Spinal cord (tissue), 10 donors: ENCODE measurements at places on chromosomes 2 and 18. TPM values are rescaled to one million over a fixed set of nuclear protein-coding genes. Genes with fewer than 3 reads are reported as not detected.

The TMEM127 gene
- 25.0 TPM for total RNA-seq

The C2orf74 gene
- total RNA-seq = 31.2 TPM

The TUBA3D gene
- total RNA-seq = 0.20 TPM

The ANKRD39 gene
- 12.6 TPM for total RNA-seq

The TSGA10 gene
- 20.6 TPM for total RNA-seq

The EML6 gene
- total RNA-seq = 6.9 TPM

The POTEI gene
- 0.59 TPM for total RNA-seq

The SERPINB5 gene
- total RNA-seq = not detected

The VWA3B gene
- 1.5 TPM for total RNA-seq

The PPP3R1 gene
- total RNA-seq = 170 TPM

The REG3A gene
- total RNA-seq = not detected

The XDH gene
- 0.06 TPM for total RNA-seq

The ZSWIM2 gene
- total RNA-seq = 0.28 TPM

The PCARE gene
- 0.06 TPM for total RNA-seq

The ALK gene
- 4.2 TPM for total RNA-seq

The ACYP2 gene
- 23.6 TPM for total RNA-seq

The LPIN1 gene
- 33.4 TPM for total RNA-seq

The ANKRD30BL gene
- total RNA-seq = 3.4 TPM

The OSBPL6 gene
- total RNA-seq = 7.3 TPM

The DLGAP1 gene
- total RNA-seq = 16.5 TPM

The C1GALT1C1L gene
- total RNA-seq = 1.3 TPM

The FOSL2 gene
- 13.3 TPM for total RNA-seq

The SLC4A1AP gene
- total RNA-seq = 28.1 TPM

The ATP9B gene
- 36.2 TPM for total RNA-seq

The CCDC68 gene
- 12.6 TPM for total RNA-seq

The SPR gene
- 4.1 TPM for total RNA-seq

The CYP1B1 gene
- total RNA-seq = 105 TPM

The ALPP gene
- 0.06 TPM for total RNA-seq

The PLB1 gene
- total RNA-seq = 5.5 TPM
